ENCODE measurements at places on chromosomes 5 and 9.

- DNase-seq: peak; percentile 44
Measured at GRCh38 chr5:141420855-141421488, at the start of gene PCDHGA11. Gene PCDHGA11 (plus strand): TSS chr5:141421051. CDS start chr5:141421228, 177 bp downstream.

DNA sequence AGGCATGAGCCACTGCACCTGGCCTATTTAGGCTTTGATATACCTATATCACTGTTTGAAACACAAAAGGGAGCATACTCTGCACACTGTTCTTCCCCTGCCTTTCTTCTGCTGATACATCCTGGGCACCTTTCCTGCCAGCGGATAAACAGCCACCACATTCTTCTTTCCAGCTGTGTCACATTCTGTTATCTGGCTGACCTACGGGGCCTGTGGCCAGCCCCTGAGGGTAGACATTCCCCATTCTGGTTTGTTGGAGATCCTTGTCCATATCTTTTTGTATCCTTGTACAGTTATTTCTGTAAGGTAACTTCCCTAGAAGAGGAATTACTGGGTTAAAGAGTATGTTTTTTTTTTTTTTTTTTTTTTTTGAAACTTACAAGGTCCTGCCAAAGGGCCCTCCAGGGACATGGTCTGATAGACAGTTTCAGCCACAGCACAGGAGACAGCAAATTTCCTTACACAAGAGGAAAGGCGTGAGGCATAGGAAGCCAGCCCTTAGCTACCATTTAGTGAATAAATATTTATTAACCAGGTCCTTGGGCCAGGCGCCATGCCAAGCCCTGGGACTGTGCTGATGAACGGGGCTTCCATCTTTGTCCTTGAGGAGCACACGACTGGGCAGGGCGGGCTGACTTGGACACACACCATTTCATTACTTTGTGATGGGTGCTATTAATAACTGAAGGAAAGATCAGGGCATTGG is 57.8 kb downstream of the ERGIC1 start:
- DNase-seq: no peak

DNA sequence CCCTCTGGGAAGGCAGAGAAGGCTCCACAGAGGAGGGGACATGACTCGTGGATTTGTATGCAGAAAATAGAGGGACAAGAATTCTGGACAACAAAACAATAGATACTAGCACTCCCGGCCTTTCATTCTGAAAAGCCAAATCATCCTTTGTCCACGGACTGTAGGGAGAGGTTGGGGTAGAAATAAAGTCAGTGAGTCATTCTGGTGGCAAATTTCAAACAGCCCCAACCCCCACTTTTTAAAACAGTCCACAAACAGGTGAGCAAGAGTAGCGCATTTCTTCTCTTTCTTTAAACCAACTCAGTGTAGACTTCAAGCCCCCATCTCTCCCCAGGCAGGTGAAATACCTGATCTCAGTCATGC is 56.1 kb downstream of the PTPDC1 start:
- DNase-seq: no peak

DNA sequence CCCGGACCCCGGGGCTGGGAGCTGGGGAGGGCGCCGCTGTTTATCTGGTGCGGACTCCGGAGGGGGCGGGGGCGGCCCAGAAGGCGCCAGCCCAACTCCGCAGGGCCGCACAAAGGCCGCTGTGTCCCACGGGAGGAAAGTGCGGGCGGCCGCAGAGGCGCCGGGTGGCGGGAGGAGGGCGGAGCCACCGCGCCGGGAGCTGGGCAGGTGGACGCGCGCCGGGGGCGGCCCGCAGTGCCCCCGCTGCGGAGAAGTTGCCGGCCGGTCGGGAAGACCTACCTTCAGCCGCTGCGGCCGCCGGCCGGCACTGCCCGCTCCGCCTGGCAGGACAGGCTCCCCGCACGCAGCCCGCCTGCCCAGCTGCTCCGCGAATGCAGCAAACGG is 43.6 kb downstream of the NACC2 start:
- DNase-seq: no peak

DNA sequence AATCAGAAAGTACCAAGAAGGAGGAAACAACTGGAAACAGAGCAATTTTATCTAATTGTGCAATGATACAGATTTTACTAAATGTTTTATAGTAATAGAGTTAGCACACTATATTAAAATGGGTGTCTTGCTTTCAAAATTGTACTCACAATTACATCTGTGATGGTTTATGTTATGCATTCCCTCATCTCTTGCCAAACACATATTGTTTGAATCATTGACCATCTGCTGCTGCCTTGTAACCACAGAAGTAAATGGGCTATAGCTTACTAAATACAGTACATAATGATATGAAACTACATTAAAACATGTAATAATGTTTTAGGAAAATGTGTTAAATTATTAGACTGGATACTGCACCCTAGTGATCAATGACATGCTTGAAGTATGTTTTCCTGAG is 158.1 kb downstream of the SLC25A46 start:
- DNase-seq: no peak

- DNase-seq: no peak
Measured at GRCh38 chr5:94916619-94917018, 298.1 kb downstream of the SLF1 start.

- no peak for DNase-seq
Measured at GRCh38 chr9:127305838-127306226, 41.3 kb downstream of the GARNL3 start.

- no peak for DNase-seq
Measured at GRCh38 chr5:73272351-73272750, 99.4 kb downstream of the TMEM174 start.

GRCh38 chr9:138071292-138071691 is 193.7 kb downstream of the CACNA1B start:
- DNase-seq: no peak

DNA sequence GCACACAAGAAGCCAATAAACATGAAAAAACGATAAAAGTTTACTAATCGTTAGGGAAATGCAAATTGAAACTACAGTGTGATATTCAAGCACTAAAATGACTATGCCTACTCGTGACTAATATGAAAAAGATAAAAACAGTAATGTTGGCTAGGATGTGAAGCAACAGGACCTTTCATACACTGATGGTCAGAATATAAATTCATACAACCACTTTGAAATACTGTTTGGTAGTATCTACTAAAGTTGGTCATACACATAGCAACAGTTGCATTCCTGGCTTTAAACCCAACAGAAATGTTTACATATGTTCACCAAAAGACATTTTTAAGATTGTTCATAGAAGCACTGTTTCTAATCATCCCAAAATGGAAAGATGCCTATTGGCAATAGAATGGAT is 24.3 kb downstream of the FBXO38 start:
- DNase-seq: no peak
